ENCODE measurements at places on chromosomes 2 and 18.

DNA sequence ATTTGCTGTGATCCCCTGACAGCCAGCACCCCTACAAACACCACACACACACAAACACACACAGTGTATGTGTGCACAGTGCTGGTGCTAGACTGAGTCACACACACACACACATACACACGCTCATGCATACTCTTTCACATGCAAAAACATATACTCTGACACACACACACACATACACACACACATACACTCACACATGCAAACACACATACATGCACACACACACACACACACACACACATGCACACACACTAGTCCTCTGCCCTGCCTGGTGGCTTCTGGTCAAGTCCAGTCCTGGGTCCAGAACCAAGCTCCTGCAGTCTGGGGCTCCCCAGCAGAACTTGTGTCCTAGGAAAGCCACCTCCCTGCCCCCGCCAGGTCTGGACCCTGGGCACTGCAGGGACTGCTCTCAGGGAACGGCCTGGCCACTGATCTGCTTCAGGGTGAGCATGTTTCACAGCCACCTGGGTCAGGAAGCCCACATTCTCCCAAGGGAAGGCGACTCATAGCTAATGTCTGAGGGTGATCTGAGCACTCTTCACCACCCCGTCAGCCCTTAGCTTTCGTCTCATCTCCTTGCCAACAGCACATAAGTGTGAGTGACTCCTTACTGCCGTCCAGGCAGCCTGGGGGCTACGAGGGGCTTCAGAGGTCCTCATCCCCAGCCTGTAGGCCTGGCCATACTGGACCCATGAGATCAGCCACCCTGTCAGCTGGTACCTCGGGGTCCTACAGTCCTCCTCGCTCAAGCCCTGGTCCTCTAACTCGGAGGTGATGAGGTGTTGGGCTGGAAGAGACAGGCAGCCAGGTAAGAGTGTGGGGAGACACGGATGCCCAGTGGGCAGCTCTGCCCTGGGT, 88.1 kb downstream of the MCFD2 start:
- no peak for DNase-seq

- no peak for DNase-seq
These were observed 81.3 kb downstream of the MOGAT1 start for GRCh38 chr2:222752746-222753145.

GRCh38 chr18:43992741-43993140, 687.9 kb upstream of the SETBP1 start:
- DNase-seq: no peak

DNA sequence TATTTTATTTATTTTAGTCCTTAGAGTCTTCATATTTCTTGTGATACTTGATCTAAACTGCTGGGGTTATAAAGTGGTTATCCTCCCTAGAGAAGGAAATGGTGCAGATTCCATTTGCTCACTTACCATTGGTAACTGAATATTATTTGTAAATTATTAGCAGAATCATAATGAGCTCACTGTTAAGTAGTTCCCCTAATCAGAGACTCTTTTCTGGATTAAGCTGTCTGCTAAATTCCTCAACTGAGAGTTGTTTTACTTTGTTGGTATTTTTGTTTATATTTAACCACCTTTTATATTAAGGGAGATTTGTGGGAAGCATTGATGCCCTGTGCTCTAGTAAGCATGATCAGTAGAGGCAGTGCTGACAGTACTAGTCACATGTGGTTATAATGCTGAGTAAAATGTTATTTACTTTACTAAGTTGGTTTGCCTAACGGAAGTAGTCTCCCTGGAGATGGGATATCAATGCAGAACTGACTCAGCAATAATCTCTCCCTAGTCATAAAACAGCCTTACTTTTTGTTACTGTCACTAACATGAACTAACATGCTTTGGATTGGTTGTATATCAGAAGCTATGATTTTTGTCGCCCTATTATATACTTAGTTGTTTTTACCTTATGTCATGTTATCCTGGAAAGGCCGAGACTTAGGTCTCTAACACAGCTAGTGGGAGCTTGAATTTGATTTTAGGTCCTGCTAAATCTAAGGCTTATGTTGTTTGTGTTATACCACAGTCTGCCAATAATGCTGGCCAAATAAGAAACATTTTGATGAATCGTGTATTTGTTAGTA, 166.7 kb downstream of the MCFD2 start:
- no peak for DNase-seq

DNA sequence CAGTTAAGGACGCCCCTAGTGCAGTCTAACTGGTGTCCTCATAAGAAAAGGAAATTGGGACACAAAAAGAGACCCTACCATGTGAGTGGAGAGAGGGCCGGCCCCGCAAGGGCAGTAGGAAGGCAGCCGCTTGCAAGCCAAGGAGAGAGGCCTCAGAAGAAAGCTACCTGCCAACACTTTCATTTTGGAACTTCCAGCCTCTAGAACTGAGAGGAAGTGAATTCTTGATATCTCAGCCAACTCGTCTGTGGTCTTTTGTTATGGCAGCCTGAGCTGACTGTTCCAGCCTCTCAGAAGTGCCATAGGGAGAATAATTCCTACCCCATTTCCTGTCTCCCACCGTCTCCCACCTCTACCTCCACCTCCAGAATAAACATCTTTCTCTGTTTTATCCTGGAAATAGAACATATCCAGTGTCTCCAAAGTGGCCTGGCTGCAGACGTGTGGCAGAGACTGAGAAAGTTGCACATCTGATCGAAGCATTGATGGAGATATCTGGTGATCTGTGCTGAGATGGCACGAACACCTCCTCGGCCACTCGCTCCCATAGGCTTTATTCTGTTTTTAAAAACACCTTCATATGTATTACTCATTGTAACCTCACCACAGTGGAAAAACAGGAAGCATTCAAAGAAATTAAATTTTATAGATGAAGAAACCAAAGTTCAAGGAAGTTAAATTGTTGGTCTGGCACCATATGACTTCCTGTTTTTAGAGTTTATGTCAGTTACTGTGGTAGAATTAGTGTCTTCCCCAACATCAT, 39.5 kb upstream of the MARCO start:
- DNase-seq: no peak

DNA sequence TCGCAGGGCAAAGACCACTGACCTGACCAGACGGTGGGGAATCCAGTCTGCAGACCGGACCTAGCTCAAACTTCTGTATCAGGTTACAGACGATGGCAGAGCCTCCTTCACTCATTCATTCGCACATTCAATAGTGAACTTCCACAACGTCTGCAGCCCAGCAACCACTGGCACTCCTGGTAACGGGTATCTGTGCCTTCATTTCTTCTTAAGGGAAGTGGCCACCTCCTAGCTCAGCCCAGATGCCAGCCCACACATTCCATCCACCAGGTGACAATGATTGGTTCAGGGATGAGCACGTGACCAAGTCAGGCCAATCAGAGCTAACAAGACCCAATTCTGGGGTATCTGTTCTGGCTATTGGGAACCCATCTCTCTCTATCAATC, 15.9 kb upstream of the ARMC9 start:
- no peak for DNase-seq

DNA sequence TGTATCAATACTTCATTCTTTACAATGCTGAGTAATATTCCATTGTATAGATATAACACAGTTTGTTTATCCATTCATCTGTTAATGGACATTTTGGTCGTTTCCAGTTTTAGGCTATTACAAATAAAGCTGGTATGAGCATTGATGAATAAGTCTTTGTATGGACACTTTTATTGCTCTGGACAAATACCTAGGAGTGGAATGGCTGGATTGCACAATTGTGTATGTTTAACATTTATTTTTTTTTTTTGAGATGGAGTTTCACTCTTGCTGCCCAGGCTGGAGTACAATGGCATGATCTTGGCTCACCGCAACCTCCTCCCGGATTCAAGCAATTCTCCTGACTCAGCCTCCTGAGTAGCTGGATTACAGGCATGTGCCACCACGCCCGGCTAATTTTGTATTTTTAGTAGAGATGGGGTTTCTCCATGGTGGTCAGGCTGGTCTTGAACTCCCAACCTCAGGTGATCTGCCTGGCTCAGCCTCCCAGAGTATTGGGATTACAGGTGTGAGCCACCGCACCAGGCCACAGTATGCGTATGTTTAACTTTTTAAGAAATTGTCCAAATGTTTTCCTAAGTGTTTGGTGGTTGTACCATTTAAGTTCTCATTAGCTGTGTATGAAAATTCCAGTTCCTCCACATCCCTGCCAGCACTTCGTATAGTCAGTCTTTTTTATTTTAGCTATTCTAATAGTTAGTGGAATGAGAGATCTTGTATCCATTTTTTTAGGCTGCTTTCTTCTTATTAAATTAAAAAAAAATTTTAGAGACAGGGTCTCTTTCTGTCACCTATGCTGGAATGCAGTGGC, 194.9 kb upstream of the HAAO start:
- DNase-seq: no peak

DNA sequence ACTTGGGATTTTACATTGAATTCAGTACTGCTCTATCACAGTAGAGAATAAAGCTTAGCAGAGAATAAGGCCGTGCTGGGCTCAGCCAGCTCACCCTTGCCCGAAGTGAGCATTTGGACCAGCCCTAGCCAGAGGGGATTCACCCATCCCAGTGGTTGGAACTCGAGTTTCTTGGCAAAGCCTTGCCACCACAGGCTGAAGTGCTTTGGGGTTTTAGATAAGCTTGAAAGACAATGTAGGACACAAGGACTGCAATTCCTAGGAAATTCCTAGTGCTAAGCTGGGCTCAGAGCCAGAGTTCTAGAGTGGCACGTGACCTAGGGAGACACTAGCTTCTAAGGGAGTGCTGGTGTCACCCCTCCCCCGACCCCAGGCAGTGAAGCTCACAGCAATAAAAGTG, 28.0 kb downstream of the SERPINB11 start:
- DNase-seq: no peak

DNA sequence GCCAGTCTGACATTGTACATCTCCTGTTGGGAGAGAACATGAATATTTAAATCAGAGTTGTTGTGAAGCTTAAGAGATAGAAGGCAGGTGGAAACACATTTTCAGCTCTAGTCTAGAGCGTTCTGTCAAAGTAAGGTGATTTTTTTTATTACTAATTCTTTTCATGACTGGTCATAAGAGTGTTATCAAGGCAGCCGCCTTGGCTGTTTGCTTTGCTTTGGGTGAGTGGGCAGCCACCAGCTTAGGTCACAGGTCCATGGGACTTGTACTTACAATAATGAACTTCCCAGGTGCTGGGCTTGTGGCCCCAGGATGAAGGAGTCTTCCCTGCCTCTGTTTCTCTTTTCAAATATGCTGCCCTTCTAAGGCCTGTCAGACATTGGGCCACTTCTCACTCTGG, 256.3 kb downstream of the SRBD1 start:
- no peak for DNase-seq

DNA sequence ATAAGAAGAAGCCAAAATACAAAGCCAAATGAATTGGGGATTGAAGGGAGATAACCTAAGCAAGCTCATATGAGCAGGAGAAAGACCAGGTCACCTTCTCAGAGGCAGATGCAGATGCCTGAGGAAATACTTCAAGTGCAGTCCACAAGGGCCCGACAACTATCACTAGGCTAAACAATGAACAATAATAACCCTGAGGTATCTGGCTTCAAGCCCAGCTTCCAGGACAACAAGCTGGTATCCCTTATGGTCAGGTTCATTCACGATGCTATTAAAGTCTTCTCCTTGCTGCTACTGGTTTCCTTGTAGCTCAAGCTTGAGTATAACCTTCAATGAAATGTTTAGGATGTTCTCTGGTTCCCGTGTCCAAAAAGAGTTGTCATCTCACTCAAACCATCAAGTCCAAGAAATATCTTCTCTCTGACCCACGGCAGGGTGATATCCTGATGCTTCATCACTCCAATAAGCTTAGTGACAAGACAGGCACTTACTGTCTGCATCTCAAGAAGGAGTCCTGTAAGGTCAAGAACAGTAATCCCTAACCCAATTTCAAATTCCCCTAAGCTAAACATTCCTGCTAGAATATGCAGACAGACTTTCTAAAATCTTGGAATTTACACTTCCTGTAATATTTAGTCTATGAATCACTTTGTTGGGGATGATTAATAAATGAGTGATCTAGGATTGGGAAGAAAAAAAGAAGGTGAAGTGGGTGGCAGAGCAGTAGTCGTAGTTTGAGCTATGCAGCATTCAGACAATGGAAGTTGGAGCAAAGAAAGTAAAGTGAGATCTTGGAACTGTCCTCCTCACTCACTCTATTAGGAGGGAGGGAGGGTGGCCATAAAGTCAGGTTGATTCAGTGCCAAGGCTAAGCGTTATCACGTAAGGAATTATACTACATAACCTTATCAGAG, 33.1 kb downstream of the CHN1 start:
- no peak for DNase-seq

DNA sequence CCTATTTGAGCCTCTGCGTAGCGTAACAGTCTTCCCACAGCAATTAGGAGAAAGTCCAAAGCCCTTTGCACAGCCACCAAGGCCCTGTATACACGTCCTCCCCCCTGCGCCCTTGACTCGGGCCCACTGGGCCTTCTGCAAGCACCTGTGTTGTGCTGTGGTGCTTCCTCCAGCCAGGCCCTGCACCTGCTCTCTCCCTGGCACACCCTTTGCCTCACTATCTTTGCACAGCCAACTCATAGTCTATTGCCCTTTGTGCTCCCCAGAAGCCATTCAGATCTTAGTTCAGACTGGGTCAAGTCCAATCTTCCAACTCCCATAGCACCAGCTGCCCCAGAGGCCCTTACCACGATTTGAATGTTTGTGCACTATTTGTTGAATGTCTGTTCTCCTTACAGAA, 271.6 kb upstream of the MGAT5 start:
- no peak for DNase-seq

- no peak for DNase-seq
These were observed 5.0 kb upstream of the IL1RN start for GRCh38 chr2:113122364-113122763.

DNA sequence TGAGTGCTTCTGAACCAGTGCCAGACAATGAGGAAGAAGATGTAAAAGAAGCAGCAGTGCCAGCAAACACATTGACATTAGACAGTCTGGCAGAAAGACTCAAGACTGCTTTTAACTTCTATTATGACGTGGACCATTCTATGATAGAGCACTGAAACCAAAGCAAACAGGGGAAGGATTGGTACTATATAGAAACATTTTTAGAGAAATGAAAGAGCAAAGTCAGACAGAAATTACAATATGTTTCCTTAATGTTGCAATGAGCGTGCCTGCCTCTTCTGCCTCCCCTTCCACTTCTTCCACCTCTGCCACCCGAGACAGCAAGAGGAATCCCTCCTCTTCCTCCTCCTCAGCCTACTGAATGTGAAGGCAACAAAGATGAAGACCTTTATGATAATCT, 39.7 kb downstream of the DHX57 start:
- DNase-seq: no peak

GRCh38 chr18:79896738-79897137, 54.7 kb downstream of the SLC66A2 start:
- DNase-seq: no peak

DNA sequence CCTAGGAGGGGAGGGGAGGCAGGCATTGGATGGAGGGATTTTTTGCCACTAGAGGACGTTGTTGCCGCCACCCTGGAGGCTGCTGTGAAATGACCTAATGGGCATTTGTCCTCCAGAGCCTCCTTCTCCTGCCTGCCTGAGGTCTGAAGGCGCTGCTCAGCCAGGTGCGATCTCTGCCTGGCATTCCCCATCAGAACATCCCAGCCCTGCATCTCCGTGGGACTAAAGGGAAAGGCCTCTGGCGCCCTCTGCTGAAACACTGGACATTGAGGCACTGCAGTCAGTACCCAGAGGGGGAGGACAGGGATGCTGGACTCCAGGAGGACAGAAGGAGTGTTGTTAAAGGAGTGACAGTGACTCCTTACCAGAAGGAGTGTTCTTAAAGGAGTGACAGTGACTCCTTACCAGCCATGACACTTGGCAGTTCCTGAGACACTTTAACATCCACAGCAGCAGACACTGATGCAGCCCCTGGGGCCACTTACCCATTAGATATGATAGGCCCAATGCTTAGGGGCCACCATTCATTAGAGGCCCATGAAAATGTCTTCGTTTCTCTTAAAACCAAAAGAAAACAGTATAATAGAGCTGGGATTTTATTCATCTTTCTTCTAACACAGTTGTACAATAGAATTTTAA, 17.0 kb downstream of the THNSL2 start:
- DNase-seq: peak; percentile 61
